ENCODE measurements at places on chromosomes 2 and 18. TPM values are rescaled to one million over a fixed set of nuclear protein-coding genes. Genes with fewer than 3 reads are reported as not detected.

GRCh38 chr2:149926149-149926548, 338.6 kb upstream of the MMADHC start:
- H3K4me1 ChIP-seq, result no peaks in the 10 kb centered on the region
- DNase-seq, result no peak
- no peak overlapping the region for H3K27ac ChIP-seq
- H3K4me3 ChIP-seq, result no peak overlapping the region
- no peaks in the 10 kb centered on the region for H3K27me3 ChIP-seq

DNA sequence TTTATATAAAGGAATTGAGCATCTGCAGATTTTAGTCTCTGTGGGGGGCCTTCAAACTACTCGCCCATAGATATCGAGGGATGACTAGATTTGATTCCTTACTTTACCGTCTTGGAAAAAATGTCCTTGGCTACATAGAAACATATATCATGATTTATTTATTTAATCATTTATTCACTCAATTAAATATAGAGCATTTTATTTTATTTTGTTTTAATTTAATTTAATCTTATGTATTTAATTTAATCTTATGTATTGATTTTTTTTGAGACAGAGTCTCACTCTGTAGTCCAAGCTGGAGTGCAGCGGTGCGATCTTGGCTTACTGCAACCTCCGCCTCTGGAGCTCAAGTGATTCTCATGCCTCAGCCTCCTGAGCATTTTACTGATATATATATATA, 105.4 kb downstream of the SCN9A start:
- H3K27ac ChIP-seq, result no peak overlapping the region
- H3K36me3 ChIP-seq, result no peaks in the 10 kb centered on the region
- H3K4me3 ChIP-seq, result no peak overlapping the region

GRCh38 chr2:128775217-128775913, 456.7 kb upstream of the HS6ST1 start:
- H3K27ac ChIP-seq, result no peak overlapping the region
- DNase-seq, result no peak
- no peaks in the 10 kb centered on the region for H3K36me3 ChIP-seq
- H3K27me3 ChIP-seq, result no peaks in the 10 kb centered on the region
- H3K4me3 ChIP-seq, result no peak overlapping the region

GRCh38 chr18:6636091-6636490, 93.4 kb upstream of the ARHGAP28 start:
- no peak for DNase-seq
- H3K27me3 ChIP-seq, result no peaks in the 10 kb centered on the region
- H3K4me1 ChIP-seq, result no peaks in the 10 kb centered on the region
- no peak overlapping the region for H3K4me3 ChIP-seq
- H3K27ac ChIP-seq, result no peak overlapping the region
- no peaks in the 10 kb centered on the region for H3K36me3 ChIP-seq

GRCh38 chr2:219851801-219852481, 224.5 kb downstream of the SLC4A3 start:
- H3K27ac ChIP-seq, result no peak overlapping the region
- DNase-seq, result no peak
- H3K36me3 ChIP-seq, result no peaks in the 10 kb centered on the region
- H3K4me1 ChIP-seq, result no peaks in the 10 kb centered on the region
- H3K4me3 ChIP-seq, result no peak overlapping the region

DNA sequence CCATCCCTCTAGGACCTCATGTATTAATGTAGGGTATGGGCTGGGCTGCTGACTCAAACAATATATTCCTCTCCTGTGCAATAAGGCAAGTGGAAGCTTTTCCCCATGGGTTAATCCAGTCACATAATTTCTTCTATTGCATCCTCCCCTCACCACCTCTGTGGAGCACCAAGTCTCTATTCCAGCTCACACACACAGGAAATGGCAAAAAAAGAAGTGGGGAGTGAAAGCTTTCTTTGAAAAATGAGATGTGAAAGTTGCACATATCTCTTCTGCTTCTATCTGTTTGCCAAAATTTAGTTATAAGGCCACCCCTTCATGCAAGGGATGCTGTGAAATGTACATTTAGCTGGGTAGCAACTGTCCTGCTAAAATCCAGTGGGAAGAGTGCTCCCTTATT, 121.3 kb downstream of the CDC42EP3 start:
- no peak for DNase-seq
- no peak overlapping the region for H3K4me3 ChIP-seq
- no peaks in the 10 kb centered on the region for H3K27me3 ChIP-seq

GRCh38 chr2:227996366-227996765, 124.9 kb downstream of the DAW1 start:
- no peaks in the 10 kb centered on the region for H3K36me3 ChIP-seq
- H3K27me3 ChIP-seq, result no peaks in the 10 kb centered on the region

- no peak overlapping the region for H3K27ac ChIP-seq
- H3K4me3 ChIP-seq, result no peak overlapping the region
- no peak for DNase-seq
- H3K36me3 ChIP-seq, result no peaks in the 10 kb centered on the region
These were observed 114.3 kb downstream of the FIGN start for GRCh38 chr2:163621445-163622004.

- H3K4me1 ChIP-seq, result no peaks in the 10 kb centered on the region
- H3K27me3 ChIP-seq, result peaks cover 4% of the 10 kb centered on the region
- no peaks in the 10 kb centered on the region for H3K36me3 ChIP-seq
These were observed 46.6 kb downstream of the PLCL1 start for GRCh38 chr2:197850882-197851450.

PRKCE gene
- polyA plus RNA-seq, result 19.8 TPM

Measured in naive B cell (primary cell).